SK-N-SH (cell line): ENCODE measurements at places on chromosomes 1 and 21. TPM values are rescaled to one million over a fixed set of nuclear protein-coding genes. Genes with fewer than 3 reads are reported as not detected.

DNA sequence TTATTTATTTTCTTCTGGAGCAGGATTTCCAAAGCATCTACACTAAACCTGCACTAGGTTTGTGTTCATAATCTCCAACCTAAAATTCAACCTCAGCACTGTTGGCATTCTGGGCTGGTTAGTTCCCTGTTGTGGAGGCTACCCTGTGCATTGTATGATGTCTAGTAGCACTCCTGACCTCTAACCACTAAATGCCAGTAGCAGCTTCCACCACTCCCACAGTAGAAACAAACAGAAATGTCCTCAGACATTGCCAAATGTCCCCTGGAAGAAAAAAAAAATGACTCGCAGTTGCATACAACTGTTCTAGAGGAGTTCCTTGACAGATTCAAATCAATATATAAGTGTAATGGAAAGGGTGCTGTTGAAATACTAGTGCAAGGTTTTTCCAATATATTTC, 18.9 kb downstream of the GRIK1 start:
- DNase-seq: no peak

DNA sequence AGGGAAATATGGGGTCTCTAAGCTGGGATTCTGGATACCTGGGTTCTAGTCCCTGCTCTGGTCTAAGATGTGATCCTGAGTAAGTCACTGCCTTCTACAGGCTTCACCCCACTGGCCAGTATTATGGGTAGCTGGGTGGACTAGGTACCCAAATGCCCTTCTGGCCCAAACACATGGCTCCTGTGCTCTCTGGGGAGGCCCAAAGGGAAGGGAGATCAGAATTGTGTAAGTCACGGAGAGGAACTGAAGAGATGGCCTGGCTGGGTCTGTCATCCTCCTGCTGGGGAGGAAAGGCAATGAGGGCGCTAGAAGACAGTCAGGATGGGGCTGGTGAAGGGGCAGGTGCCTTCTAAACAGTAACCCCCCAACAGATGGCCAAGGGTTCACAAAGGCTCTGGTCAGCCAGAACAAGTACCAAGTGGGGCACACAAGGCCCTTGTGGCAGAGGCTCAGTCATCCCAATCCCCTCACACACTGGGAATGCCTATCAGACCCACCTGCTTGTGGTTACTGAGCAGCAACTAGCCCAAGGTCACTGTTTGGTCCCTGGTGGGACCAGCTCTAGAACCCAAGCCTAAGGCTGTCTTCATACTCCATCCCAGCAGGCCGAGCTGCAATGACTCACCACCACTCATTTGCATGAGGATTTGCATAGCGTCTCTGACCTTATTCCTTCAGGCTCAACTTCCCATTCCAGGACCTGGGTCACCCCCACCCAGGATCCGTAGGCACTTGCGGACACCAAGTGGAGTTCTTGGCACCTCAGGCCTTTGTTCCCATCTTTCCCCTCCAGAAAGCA, 9.2 kb downstream of the MEF2D start:
- DNase-seq: no peak

GRCh38 chr21:31526040-31526439, 133.5 kb upstream of the SOD1 start:
- no peak for DNase-seq

GRCh38 chr1:215595231-215595630, 28.1 kb downstream of the KCTD3 start:
- no peak for DNase-seq

Gene CD101
- 0.08 and 0.16 TPM in 2 replicates for polyA plus RNA-seq

Gene LRRC71
- 0.03 TPM in 1 of 2 replicates, not detected in the other for polyA plus RNA-seq

Gene KANK4
- polyA plus RNA-seq: 0.02 TPM in 1 of 2 replicates, not detected in the other
